NCI-H1105 (cell line): ENCODE measurements at places on chromosomes 16 and 17.

DNA sequence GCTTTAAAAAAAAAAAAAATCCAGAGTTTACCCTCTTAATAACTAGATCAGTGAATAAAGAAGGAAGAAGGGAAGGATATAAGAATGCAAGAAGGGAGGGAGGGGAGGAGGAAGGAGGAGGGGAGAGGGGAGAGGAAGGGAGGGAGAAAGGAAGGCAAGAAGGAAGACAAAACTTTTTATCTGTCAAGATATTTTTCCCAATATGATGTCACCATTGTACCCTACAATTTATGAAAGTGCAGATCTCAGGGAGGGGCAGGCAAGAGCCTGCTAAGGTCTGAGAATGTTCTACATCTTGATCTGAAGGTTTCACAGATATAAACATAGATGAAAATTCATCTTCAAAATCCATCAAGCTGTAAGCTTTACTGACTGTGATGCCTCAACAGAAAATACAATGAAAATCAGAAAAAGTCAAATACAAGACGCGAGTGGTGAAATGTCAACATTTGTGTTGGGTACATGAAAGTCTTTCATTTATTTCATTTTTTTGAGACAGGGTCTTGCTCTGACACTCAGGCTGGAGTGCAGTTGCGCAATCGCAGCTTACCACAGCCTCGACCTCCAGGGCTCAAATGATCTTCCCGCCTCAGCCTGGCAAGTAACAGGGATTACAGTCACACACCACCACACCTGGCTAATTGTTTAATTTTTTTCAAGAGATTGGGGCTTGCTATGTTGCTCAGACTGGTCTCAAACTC is 57.1 kb upstream of the EMP2 start:
- DNase-seq, result no peak

GRCh38 chr17:41736983-41737679 is 2.7 kb upstream of the HAP1 start:
- DNase-seq, result no peak

GRCh38 chr17:36002631-36003030 is 1.3 kb upstream of the CCL15 start:
- DNase-seq, result no peak

GRCh38 chr16:58843675-58844074 is 109.6 kb upstream of the GOT2 start:
- no peak for DNase-seq

- DNase-seq, result no peak
Observed at GRCh38 chr16:86306811-86307513, 203.4 kb upstream of the FOXF1 start.

DNA sequence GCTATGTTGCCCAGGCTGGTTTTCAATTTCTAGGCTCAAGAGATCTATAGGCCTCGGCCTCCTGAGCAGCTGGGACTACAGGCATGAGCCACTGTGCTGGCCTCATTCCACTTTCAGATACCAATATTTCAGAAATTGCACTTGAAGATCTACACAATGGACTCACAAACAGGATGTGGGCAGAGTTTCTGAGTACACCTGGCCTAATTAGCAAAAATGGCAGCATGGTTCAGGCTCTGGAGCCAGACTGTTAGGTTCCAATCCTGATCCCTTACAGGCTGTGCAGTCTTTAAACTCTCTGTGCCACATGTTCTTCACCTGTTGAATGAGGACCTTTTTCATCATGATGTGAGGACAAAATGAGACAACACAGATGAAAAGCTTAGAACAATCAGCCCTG is 32.2 kb downstream of the RNF157 start:
- DNase-seq, result no peak

DNA sequence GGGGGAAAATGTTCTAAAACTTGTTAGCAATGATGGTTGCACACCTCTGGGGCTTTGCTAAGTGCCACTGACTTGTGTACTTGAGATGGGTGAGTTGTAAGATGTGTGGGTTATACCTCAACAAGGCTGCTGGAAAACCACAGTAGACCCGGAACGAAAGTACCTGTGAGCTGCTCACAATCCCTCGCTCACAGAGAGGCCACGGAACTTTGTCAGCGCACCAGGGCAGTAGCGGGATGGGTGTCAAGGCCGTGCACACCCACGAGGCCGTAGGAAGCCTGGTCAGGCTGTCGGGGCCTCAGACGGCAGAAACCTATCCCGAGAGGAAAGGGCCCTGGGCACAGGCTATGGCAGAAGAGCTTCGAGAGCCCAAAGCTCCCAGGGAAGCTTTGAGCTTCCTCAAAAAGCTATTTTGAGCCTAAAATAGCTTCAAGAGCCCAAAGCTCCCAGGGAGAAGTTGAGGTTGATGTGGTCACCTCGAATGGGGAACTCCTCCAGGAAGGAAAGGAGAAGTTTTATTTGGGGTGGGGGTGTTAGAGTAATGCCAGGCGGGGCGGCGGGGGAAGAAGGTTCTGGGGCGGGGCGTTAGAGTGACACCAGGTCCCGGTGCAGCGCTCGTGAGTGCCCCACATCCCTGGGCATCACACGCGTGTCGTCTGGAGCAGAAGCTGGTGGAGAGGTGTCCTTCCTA is 19.0 kb downstream of the CBFA2T3 start:
- no peak for DNase-seq

DNA sequence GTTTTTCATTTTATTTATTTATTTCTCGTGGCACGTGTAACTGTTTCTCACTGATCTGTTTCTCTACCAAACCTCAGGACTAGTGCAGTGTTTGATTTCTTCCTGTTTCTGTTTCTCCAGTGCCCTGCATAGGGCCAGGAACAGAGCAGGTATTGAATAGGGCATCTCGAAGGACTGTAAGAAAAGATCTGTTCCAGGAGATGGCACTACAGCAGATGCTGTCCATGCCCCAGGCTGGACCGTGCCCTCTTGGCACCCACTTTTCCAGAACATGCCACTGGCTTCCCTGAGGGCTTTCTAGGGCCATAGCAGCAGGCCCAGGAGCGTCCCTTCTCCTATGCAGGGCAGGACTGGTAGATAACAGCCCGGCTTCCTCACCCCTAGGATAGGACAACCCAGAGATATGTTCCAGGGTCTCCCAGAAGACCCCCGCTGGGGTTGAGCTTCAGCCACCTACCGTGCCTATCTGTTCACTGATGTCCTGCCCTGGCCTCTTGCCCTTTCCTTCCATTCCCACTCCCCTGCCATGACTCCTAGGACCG is 4.4 kb downstream of the SNX20 start:
- DNase-seq, result no peak

DNA sequence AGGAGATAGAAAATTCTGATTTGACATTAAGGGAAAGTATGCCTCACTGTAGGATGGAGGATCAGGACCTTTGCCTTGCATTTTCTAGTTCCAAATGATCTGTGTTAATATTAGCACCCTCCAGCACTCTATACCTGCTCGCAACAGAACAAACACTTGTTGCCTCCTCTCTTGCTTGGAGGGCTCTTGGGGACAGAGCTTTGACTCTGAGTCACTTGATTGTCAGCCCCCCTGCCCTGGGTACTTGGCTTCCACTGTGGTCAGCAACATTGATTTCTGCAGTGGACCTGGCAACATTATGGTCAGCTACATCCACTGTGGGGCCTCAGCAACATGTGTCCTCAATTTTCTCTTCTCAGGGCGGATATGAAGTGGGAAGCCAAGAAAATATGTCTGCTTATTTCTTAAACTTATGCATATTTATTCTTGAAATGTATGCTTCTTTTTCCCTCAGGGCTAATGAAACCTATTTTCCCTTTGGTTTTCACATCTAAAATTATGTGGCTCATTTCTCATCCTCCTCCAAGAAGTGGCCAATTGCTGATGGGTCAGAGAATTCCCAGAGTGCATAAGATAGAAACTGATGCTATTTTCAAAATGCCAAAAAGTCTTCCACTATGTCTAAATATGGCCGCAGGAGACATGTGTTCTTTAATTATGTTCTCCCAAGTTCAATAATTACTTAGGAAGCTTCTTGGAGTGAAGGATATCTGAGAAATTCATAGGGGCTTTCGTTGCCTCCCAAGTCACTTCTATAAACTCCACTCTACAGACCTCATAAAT is 94.6 kb upstream of the SMIM36 start:
- DNase-seq, result no peak

DNA sequence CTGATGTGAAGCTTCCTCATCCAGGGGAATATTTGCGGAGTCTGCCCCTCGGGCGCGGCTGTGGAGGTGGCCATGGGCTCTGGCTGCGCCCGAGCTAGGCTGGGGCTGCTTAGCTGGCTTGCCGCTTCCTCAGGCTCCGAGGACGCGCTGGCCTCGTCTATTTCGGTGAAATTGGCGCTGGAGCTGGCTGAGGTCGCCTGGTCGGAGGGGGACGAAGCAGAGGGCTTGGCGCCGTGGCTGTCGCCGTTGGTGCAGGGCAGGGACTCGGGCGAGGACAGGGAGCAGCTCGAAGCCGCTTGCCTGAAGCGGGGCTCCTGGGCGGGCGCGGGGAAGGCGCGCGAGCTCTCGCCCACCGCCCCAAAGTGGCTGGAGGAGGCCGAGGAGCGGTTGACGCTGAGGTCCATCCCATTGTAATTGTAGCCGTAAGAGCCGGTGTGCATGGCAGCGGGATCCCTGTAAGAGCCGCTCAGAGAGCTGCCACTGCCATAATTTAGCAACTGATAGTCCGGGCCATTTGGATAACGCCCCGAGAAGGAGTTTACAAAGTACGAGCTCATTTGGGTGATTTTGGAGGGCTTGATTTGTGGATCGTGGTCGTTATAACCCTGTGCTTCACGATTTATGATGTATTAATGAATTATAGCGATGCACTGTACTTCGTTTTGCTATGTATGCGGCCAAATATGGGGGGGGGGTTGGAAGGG is at the start of gene HOXB5:
HOXB5 (minus strand) TSS at position 654 of the 704 bp plus-strand sequence; CDS start at position 557, 97 bp downstream.
- DNase-seq, result peak; percentile 25

GRCh38 chr16:70774261-70774660 is 26.7 kb downstream of the VAC14 start:
- DNase-seq, result no peak

DNA sequence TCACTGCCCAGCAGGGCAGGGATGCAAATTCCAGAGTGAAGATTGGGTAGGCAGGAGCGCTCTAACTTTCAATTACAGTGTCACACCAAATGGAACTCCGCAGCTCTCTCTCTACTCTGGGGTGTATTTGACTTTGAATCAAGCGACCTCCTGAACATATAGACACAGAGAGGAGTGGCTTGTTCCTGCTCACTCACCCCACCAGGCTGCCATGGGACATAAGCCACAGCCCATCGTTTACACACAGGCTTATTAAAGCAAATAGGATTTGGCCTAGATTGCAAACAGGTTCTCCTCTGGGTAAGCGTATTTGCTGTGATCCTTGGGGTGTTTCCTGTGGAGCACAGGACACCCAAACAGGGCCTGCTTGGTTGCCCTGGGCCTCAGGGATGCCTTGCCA is 281.6 kb upstream of the CCL2 start:
- DNase-seq, result no peak

- DNase-seq, result no peak
Observed at GRCh38 chr17:81510785-81511553, 1.6 kb downstream of the ACTG1 start.

DNA sequence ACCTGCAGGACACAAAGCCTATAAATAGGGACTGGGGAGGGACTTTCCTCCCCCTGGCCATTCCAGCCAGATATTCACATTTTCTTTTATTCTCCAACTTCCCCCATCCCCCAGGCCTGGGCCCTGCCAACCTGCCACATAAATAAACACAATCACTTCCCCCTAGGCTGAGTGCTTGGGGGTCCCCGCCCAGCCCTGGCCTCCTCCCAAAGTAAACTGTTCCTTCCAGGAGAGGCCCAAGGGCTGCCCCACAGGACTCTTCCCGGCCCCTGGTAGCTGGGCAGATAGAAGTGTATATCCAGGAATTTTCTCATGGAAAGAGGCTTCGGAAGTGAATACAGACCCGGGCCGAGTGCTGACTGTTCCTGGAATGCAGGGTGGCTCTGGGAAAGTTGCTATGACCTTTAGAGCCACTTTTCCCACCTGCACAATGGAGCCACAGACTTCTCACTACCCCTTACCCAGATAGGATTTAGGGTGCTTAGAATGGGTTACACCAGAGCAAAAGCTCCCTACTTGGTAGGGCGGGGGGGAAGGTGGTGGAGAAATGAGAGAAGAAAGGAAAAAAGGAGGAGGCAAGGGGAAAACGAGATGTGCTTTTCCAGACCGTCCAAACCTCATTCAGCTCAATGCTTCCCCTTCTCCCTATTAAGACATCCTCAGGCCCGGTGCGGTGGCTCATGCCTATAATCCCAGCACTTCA is 8.5 kb downstream of the CSF3 start:
- DNase-seq, result no peak

DNA sequence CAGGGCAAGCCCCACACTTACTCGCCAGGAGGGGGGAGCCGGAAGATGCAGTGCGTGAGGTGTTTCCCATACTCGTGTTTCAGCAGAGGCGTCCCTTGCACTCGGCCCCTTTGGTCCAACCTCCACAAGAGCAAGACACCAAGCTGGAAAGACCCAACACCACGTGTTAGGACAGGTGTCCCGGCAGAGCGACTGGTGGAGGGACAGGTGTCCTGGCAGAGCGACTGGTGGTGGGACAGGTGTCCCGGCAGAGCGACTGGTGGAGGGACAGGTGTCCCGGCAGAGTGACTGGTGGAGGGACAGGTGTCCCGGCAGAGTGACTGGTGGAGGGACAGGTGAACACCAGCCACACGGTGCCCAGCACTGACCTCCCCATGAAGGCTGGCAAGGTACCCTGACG is 19.4 kb downstream of the IFT140 start:
- no peak for DNase-seq

DNA sequence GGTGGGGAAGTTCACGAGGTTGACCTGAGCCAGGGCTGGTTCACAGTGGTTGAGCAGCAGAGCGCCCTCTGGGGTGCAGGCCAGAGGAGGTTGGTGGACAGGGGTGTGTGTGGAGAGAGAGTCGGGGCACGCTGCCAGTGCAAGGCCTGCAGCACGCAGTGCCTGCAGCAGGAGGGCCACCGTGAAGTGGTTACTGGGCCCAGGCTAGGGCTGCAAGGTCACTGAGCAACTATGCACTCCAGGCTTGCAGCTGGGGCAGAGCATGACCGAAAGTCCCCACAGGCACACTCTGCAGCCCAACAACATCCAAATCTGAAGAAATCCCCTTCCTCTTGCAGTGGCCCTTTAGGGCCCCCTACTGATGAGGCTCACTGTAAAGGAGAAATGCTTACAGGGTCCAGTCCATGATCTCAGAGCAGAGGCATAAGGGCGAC is 89.1 kb upstream of the NOL11 start:
- no peak for DNase-seq
